CD4-positive, alpha-beta T cell treated with Interleukin-6 at 100 ng/mL for 8 hours (primary cell): ENCODE measurements at places on chromosomes 12 and 14.
A peak's percentile ranks its signal among the peaks of the same experiment; 100 is the strongest.

DNA sequence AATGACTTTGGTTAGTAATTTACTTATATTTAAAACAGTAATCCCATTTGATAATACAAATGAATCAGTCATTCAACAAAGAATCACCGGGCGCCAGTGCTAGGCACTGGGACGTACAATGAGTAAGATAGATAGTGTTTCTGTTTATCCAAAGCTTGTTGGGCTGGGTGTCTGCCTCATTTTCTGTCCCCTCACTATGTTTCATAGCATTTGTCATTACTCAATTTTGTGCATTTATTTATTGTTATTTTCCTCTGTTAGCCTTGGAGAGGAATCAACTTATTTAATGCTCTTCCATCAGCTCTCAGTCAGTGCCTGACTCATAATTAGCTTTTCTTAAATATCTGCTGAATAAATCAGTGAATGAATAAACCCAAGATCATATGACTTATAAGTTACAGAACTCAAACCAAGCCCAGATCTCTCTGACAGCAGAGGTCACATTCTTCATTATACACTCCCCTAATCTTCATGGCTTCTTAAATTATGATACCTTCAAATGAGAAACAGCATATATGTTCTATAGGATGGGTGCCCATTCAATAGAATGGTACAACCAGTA is 86.2 kb downstream of the TSPAN8 start:
- DNase-seq = no peak

GRCh38 chr12:6230321-6231110 is 30.3 kb downstream of the CD9 start:
- peak; percentile 83 for DNase-seq

DNA sequence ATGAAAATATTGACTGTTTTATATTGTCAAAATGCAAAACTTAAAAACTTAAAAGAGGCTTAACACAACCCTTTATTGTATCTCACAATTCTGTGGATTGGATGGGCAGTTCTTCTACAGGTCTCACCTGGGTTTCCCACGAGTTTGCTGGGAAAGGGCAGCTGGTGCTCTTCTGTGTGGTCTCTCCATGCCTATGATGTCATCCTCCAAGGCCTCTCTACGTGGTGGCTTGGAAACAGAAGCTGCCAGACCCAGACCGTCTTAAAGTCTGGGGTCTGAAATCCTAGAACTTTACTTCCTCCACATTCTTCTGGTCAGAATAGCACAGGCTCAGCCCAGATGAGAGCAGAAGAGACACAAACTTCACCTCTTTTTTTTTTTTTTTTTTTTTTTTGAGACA is 36.5 kb upstream of the KICS2 start:
- no peak for DNase-seq

DNA sequence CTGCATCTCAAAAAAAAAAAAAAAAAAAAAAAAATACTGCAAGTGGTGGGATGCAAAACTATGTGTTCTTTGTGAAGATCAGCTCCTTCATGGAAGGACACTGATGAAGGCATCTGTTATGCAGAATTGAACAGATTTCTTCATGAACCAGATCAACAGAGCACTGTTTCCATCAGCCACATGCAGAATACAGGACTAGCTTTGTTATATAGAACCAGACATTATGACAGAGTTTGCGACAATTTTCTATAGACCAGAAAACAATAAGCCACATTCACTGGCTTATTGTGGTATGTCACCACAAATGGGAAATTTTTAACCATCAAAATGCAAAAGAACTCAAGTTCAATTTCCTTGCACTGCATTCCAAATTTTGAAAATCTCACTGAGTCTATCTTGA is 34.7 kb downstream of the CIT start:
- DNase-seq = no peak

- DNase-seq = no peak
Observed at GRCh38 chr12:80979816-80980215, 42.1 kb upstream of the LIN7A start.

- no peak for DNase-seq
Observed at GRCh38 chr12:93102744-93103143, 173.6 kb upstream of the EEA1 start.

GRCh38 chr14:50533806-50534205 is 1.4 kb upstream of the MAP4K5 start:
- no peak for DNase-seq

GRCh38 chr12:101743724-101744472 is 4.6 kb upstream of the SYCP3 start:
- no peak for DNase-seq

DNA sequence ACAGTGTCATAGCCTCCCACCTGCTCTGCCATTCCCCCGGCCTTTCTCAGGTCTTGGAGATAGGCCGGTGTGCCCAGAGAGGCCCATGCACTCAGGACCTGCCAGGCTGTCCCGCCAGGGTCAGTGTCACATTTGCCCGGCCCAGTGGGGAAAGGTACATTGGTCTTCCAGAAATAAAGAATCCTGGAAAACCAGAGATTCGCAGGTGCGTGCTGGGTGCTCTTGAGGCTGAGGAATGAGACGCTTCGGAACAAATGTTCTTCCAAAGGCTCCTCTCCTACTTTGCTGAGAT is 205.8 kb upstream of the RTL1 start:
- no peak for DNase-seq

DNA sequence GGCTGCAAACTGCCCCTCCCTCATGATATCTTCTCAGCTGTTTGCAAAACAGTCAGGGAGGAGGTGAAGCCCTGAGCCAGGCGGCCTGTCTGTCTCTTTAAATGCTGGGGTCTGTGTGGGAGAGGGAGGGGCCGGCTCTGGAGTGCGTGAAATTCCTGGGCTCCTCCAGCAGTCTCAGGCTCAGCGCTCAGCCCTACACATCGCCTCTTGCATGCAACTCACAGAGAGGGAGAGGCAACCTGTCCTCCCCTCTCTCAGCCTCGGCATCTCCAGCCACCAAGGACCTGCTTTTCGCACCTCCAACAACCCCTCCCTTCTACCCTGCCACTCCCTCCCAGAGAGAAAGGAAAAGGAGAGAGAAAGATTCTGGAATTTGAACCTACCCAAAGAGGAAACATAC is at the start of gene NRXN3:
Gene NRXN3 (plus strand): TSS at position 171 of the 400 bp plus-strand sequence. CDS start 72,721 bp downstream, outside the sequence.
- DNase-seq = no peak

DNA sequence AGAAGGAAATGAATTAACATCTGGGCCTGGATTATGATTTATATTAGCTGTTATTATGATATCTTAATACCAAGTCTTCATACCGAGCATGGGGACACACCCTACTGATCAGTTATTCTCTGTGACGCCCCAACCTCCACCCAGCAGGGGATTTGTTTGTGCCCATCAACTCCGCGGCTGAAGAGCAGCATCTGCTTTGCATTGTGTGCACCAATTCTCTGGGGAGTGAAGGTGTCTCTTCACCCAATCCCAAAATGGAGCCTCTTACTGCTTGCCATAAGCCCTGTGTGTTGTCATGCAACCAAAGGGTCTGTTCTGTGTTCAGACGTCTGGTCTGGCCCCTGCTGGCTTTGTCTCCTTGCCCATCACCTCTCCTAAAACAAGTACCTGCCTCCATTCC is 25.4 kb downstream of the DHRS2 start:
- no peak for DNase-seq

GRCh38 chr14:26808407-26808806 is 210.6 kb upstream of the NOVA1 start:
- DNase-seq = no peak

- DNase-seq = no peak
Observed at GRCh38 chr14:98888927-98889835, 382.8 kb downstream of the BCL11B start.

GRCh38 chr12:75954041-75954440 is 77.5 kb downstream of the PHLDA1 start:
- DNase-seq = no peak

DNA sequence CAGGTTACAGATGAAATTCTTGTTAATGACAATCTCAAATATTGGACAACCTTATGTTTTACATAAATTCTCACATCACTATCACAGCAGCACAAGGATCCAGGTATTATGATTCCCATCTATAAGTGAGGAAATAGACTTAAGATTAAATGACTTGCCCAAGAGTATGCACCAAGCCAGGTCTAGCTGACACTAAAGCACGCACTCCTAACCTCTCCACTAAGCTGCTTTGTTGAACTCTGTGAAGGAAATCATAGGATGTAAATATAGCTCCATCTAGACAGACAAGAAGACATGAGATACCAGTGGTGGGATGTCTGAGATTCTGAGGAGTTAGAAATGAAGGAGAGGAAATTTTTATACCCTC is 87.9 kb downstream of the PHLDA1 start:
- no peak for DNase-seq

- no peak for DNase-seq
Observed at GRCh38 chr12:2413999-2414792, 361.4 kb downstream of the CACNA1C start.

GRCh38 chr12:108119126-108119973 is 9.7 kb upstream of the WSCD2 start:
- DNase-seq = no peak

GRCh38 chr12:15151161-15152091 is 69.8 kb downstream of the RERG start:
- no peak for DNase-seq

DNA sequence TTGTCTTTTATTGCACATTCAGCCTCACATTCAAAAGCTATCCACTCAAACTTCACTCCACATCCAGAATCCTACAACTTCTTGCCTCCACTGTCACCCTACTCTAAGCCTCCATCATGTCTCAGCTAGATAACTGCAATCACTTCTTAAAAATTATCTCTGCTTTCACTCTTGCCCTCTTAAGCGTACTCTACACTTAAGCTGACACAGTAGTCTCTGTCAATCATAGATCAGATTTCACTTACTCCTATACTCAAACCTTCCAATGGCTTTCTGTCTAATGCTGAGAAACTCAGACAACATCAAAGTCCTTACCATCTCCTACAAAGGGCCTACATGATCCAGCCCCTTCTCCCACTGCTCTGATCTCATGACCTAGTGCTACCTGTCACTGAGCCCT is 304.1 kb downstream of the ITPR2 start:
- no peak for DNase-seq

DNA sequence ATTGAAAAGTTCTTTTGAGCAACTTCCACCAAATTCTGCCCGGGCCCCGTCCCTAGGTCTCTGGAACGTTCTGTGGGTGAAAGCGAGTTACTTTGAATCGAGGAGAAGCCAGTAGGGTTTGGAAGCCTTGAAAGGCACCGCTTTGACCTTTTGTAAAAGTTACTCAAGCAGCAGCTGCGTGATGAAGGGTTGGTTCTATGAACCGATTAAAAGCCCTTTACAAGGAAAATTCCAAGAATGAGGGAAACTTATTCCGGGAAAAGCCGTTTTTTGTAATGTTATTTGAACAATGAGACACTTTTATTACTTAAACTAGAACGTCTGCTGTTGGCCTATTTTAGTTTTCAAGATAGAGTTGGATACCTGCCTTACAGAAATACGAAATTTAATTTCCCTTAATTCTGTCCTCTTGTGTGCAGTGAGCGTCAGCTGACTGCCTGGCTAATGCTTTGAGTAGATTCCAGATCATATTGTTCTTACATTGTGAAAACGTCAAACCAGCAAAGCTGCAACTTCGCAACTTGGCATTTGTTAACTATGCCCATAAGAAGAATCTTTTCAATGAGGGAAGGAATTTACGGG is 906 bp downstream of the LARP4 start:
- no peak for DNase-seq

DNA sequence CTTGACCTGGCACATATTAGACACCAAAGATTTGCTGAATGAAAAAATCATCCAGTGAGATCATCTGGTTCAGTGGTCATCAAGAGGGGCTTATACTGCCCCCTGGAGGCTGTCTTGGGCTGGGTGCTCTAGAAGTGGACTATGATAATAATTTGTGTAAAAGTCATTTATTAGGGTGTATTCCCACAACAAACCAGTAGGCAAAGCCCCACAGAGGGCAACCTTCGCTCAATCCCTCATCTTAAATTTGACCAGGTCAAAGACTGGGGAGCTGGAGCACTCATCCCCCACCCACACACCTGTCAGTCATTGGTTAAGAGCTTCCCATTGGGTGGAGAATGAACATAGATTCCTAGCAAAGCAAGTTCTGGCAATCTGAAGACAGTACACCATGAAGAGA is 20.0 kb upstream of the FICD start:
- DNase-seq = no peak

DNA sequence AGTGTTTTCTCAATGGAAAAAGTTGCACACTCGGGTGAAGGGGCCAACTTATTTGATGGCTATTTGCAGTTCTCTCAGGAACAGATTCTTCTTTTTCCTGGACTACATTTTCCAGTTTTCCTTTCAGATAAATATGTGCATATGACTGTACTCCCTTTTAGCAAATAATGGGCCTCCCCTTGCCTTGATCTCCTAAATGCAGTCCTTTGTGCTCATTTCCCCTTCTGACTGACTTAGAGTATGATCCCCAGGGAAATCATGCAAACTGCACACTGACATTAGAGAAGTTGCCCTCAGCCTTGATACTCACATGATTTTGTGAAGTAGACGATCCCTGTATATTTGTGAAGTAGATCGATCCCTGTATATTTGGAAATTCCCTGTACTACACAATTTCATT is 492.9 kb upstream of the NOVA1 start:
- no peak for DNase-seq

GRCh38 chr14:81533212-81533535 is 479 bp downstream of the SEL1L start:
- no peak for DNase-seq

GRCh38 chr14:96394047-96394815 is 2.3 kb downstream of the AK7 start:
- no peak for DNase-seq

DNA sequence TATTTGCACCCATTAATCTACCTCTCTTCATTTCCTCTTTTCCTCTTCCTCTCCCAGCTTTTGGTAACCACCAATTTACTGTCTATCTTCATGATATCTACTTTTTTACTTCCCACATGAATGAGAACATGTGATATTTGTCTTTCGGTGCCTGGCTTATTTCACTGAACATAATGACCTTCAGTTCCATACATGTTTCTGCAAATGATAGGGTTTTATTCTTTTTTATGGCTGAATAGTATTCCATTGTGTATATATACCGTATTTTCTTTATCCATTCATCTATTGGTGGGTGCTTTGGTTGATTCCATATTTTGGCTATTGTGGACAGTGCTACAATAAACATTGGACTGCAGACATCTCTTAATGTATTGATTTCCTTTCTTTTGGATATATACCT is 49.0 kb upstream of the STRN3 start:
- no peak for DNase-seq

DNA sequence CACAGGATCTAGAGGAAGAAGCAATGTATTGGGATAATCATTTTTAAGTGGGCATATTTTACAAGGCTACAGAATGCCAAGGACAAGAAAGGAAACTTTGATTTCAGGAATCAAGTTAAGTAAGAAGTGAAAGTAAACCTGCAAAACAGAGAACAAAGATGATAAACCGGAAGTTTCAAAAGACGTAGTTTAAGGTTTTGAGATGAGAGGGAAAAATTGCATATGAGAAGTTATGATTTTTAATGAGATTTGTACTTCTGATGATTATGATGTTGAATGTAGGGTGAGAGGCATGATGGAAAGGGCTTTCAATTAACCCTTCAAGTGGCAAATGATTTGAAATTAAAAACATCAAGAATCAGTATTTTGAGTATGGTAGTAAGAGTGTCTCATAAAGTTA is 134.9 kb downstream of the CAPZA3 start:
- no peak for DNase-seq

- DNase-seq = no peak
Observed at GRCh38 chr12:32515137-32515873, 115.9 kb downstream of the FGD4 start.

- DNase-seq = peak; percentile 67
Observed at GRCh38 chr12:51886021-51886710, 1.7 kb upstream of the ANKRD33 start.
